ENCODE measurements at places on chromosomes 4 and X.

GRCh38 chr4:145281951-145282350, 101.6 kb upstream of the OTUD4 start:
- no peak for DNase-seq

DNA sequence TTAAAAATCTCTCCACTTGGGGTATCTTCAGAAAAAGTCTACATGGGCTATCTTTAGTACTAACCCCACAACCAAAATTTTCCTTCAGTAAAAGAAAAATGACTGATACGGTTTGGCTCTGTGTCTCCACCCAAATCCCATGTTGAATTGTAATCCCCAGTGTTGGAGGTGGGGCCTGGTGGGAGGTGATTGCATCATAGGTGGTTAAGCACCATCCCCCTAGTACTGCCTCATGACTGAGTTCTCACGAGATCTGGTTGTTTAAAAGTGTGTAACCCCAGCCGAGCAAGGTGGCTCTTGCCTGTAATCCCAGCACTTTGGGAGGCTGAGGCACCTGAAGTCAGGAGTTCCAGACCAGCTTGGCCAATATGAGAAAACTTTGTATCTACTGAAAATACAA, 66.8 kb downstream of the USP46 start:
- DNase-seq: no peak

DNA sequence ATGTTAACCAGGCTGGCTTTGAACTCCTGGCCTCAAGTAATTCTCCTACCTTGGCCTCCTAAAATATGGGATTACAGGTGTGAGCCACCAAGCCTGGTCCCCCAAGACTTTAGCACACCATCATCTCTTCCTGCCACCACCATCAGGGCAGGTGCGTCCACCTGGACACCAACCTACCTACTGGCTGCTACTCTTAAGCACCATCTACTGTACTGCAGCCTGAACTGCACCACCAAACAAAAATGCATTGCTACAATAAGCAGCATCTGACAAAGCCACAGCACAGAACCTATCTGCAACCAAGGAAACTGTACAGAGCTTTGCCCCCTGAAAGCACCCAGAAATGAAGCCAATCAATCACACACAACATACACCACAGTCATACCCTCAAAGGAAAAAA, 139.7 kb downstream of the EFHC2 start:
- no peak for DNase-seq

DNA sequence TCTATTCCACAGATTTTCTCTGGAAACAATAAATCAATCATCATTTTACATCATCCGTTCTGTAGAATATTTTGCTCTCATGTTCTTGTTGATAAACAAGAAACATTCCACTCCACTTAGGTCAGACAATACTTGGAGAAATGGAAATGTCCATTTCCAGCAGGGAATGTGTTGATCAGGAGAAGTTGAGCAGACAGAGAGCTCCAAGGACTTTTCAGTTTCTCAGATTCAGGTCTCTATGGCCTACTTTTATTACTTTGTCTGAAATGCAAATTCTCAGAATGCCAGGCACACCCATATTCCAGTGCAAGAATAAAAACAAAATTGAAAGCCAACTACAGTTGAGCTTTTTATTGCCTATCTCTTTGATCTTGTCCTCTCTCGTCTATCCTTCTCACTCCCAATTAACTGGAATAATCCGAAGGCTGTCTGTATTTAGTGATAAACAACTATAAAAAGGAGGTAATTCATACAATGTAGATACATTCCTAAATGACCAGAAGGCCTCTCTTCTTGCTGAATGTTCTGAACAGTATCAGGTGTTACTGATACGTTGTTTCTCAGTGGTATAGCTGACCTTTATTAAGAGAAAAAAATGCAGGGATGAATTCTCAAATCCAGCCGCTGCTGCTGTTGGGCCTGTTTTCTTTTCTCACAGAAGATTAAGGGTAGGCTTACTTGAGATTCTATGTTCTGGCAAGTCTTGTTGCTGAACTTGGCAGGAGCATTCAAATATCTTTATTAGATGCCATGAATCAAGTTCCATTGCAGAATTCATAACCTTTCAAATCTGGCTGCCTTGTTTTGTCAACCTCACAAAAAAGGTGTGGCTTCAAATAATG, 72.1 kb downstream of the HPGD start:
- DNase-seq: no peak

GRCh38 chr4:19729886-19730651, 521.6 kb upstream of the SLIT2 start:
- DNase-seq: no peak

DNA sequence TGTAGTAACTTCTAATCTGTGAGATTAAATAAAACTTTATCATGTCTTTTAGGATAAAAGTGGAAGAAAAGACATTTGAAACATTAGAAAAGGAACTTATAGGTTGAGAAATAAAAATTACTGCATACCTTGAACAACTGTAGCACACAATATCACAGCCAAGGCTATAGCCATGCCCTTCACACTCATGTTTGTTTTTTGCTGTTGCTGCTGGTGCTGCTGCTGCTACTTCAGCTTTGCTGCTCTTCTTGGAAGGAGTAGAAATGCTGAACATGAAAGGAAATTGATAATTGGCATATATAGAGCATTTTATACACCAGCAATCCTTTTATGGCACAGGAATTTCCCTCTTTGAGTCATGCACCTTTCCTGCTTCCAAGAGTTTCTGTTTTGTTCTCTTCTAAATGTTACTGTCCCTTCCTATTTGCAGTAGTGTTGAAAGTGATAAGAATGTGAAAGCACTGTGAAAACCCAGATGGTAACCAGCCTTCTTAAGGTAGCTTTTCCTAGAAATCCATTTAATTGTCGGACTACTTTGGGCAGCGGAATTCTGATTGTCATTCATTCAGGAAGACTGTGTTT, at the start of gene CXCL11:
Gene CXCL11 (minus strand): TSS at position 272 of the 582 bp plus-strand sequence. CDS start 83 bp downstream, at position 189.
- no peak for DNase-seq

DNA sequence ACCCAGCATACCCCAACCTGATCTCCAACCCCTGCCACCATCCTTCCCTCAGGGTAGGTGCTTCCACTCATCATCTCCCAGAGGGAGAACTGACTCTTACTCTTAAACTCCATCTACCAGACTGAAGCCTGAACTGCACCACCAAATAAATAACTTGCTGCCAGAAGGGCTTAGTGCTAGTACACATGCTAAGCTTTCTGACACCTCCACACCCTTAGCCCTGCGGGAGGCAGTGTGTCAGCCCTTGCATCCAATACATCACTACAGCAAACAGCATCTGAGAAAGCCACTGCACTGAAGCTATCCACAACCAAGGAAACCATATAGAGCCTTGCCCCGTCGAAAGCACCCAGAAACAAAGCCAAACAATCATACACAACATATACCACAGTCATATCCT, 68.6 kb upstream of the MCF2 start:
- DNase-seq: no peak

- no peak for DNase-seq
Observed at GRCh38 chr4:143581331-143581946, 67.9 kb downstream of the SMARCA5 start.

GRCh38 chr4:119209077-119209476, 3.4 kb upstream of the USP53 start:
- DNase-seq: no peak
